Vagina (tissue), 2 donors: ENCODE measurements at places on chromosomes 1 and 21.

DNA sequence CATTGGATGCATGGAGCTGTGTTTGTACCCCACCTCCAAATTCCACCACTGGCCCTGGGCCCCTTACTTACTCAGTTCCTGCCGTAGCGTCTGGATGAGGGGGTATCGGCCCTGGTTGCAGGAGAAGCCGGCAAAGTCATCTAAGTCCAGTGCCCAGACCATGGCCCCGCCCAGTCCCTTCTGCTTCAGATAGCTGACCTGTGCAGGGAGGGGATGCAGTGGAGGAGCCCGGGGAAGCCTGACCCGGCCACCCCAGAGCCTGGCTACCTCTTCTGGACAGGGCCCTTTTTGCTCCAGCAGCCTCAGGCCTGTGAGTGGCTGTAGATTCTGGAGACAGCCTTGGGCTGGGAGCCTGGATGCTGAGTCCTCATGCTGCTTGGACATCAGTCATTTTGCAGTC is 11.8 kb downstream of the CHIT1 start:
- no peak for DNase-seq

DNA sequence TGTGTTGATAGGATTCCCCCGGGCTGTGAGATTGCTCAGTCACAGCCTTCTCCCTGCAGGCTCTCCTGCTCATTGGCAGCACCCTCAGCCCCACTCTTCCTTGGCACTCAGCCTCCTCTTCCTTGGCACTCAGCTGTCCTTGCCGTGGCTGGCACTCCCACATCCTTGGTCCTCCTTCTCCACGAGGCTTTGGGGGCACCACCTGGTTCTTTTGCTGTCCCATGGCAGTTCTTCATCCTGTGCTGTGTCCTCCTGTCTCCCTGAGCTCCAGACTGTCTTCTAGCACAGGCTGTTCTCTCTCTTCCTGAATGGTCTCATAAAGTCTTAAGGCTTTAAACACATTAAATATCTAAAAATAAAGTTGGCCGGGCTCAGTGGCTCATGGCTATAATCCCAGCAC is 27.0 kb downstream of the PKNOX1 start:
- DNase-seq = no peak

- no peak for DNase-seq
These were observed 3.4 kb downstream of the ILF2 start for GRCh38 chr1:153667439-153667838.

DNA sequence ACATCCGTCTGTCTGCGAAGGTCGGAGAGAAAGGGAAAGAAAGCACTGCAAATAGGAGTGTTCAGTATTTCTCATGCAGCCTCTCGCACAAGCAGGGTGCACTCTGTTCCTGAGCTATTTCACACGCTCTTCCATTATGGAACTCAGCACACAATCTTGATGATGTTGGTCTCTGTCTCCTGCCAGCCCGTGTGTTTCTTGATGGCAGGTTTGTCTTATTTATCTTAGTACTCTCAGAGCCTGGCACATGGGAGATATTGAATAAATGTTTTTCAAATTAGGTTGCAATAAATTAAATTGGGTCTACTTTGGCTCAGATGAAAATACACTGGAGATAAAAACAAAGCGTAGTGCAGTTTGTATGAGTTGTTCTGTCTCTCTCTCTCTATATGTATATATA is 134.9 kb upstream of the ETS2 start:
- no peak for DNase-seq

DNA sequence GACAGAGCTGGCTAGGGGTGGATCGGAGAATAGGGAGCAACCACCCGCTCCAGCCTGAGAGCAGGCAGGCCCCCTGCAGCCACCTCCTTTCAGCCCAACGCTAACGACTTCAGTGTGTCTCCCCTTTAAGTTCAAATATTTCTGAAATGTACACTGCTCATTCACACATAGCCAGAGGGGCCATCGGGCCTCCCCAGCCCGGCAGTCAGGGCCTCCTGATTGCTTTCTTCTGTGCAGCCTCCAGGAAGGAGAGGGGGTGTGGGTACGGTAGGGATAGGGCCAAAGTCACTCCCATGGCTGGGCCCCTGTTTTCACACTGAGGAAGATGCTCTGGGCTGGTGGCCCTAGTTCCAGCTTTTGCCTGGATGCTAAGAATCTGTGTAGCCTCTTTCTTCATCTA is 64.8 kb downstream of the EPHB2 start:
- no peak for DNase-seq

DNA sequence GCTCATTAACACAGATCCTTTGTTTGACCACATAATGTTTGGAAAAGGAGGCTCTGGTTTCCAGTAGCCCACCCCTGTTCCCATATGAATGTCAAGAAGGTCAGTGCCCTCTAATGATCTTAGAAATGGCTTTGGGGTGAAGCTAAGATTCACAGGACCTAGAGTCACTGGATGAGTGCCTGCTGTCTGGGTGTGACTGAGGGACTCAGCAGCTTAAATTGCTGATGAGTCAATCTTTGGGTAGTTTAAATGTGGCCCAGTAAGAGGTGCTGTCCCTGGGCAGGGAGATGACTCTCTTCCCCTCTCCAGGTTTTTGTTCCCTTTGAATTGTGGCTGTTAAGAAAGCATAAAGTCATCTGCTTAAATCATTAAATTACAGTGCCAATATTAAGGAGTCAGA is 50.6 kb downstream of the L1TD1 start:
- no peak for DNase-seq

DNA sequence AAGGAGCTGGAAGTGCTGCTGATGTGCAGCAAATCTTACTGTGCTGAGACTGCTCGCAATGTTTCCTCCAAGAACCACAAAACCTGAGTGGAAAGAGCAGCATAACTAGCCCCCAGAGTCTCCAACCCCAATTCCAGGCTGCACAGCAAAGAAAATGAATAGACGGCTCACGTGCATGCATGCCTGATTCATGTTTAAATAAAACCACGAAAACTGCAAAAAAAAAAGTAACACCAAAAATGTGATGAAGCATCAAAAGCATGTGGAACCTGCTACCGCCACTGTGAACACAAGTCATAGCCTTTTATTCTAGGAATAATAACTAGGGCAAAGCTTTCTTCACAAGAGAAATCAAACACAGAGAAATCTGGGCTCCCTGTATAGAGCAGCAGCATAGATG is 9.6 kb upstream of the TRNP1 start:
- DNase-seq = no peak
